ENCODE measurements at places on chromosomes 6 and 20.
A peak's percentile ranks its signal among the peaks of the same experiment; 100 is the strongest.

- peak; percentile 12 for DNase-seq
Measured at GRCh38 chr6:155333414-155333813, 19.1 kb upstream of the TFB1M start.

DNA sequence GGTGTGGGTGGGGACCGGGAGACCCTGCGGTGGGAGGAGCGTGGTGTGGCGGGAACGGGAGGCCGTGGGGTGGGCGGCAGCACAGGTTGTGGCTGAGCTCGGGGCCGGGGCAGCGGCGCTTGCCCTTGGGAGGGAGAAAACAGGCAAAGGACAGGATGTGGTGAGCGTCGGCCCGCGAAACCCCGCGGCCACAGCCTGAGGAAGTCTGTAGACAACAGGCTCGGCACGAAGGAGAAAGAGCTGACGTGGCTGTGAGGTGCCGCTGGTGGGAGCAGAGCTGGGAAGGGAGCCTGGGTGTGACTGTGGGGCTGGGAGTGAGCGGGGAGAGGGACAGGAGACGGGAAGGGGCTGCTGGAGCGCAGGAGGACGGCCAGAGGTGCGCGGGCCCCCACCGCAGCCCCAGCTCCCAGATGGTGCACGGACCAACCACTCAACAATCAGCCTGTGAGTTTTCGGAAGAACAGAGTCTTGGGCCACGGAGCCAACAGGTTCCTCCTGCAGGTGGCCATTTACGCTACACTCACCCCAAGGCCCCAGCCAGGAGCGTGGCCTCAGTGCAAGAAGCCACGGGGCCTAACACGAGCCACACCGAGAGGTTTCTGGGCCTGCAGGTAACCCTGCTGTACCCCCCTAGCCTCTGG, 202.8 kb downstream of the DLL1 start:
- DNase-seq = no peak

GRCh38 chr6:33490621-33491020, 36.2 kb downstream of the ZBTB9 start:
- DNase-seq = no peak

DNA sequence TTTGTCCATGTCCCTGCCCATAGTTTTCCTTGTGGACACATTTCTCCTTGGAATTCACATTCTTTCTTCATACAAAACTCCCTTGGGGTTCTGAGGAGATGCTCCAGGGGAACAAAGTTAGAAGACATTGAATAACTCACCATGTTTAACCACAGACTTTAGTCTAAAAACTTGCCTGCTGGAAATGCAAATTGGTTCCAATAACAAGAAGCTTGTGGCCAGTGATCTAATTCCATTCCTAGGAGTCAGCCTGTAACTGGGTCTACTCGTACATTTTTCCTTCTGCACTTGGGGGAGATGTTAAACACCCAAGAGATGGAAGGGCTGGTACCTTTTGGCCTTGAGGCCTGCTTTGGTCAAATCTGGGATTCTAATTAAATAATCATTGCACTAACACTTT, 60.2 kb downstream of the SCML4 start:
- peak; percentile 64 for DNase-seq

- DNase-seq = peak; percentile 71
Measured at GRCh38 chr6:147285087-147285855, 81.1 kb downstream of the STXBP5 start.

GRCh38 chr6:54805077-54805476, 41.5 kb upstream of the FAM83B start:
- DNase-seq = peak; percentile 72

GRCh38 chr6:52820198-52820597, 16.6 kb upstream of the GSTA1 start:
- DNase-seq = peak; percentile 58

DNA sequence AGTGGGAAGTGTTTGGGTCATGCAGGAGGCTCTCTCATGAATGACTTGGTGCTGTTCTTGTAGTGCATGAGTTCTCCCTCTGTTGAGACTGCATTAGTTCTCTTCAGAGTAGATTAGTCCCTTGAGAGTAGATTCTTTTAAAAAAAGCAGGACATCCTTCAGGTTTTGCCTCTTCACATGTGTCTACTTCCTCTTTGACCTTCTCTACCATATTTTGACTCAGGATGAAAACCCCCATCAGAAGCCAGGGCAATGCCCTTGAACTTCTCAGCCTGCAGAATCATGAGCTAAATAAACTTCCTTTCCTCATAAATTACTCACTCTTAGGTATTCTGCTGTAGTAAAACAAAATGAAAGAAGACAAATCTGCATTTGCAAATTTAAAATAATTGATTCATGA, 170.3 kb downstream of the CD109 start:
- no peak for DNase-seq

GRCh38 chr20:33552519-33552918, 62.6 kb downstream of the CBFA2T2 start:
- no peak for DNase-seq

GRCh38 chr20:5434116-5434515, 117.4 kb upstream of the PROKR2 start:
- no peak for DNase-seq

DNA sequence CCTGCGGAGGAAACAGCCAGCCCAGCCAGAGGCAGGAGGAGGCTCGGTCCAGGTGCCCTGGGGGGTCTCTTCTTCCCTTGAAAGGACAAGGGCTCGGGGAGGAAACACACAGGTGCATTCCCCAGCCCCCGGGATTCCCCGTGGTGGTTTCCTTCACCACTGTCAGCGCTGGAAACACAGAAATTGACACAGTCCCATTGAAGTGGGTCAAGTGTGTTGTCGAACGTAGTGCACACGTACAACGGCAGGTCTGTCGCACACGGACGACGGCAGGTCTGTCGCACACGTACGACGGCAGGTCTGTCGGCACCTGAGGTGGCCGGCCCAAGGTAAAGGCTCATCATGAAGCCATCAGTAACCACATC, 80.9 kb downstream of the DLL1 start:
- no peak for DNase-seq

- DNase-seq = peak; percentile 86
Measured at GRCh38 chr6:142300758-142301650, 803 bp upstream of the ADGRG6 start.

DNA sequence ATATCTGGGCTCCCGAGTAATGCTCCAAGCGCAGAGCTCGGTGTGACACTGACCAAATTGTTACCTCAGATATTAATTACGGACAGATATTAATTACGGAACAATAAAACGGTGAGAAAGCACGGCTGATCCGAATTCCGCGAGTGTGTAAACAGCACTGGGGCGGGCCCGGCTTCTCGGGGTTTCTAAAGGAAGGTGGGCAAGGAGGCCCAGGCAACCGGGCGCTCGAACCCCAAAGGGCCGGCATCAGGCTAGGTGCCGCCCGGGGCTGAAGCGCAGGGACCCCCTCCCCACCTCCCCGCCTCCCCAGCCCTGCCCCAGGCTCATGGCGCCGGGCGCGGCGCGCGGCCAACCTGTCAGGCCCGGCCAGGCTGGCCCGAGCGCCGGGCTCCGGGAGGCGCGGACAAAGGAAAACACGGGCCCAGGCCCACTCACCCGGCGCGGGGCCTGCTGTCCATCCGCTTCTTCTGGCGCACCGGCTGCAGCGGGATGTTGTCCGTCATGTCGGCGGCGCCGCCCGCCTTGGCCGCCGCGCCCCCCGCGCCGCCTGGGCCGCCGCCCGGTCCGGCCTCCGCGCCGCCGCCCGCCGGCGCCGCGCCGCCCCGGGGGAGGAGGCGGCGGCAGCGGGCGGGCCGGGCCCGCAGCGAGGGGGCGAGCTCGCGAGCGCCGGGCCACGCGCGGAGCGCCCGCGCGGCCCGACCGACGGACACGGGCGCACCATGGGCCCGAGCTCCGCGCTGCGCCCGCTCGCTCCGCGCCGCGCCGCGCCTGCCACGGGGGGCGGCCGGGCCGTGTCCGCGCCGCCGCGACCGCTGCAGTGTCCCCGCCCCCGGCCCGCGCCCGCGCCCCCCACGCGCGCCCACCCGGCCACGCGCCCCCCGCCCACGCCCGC, at the start of gene ATP9A:
TSS of gene ATP9A (minus strand) at position 524 of the 892 bp plus-strand sequence. CDS start at position 503, 21 bp downstream.
- peak; percentile 38 for DNase-seq

GRCh38 chr6:57469072-57469471, 151.6 kb downstream of the PRIM2 start:
- peak; percentile 17 for DNase-seq

DNA sequence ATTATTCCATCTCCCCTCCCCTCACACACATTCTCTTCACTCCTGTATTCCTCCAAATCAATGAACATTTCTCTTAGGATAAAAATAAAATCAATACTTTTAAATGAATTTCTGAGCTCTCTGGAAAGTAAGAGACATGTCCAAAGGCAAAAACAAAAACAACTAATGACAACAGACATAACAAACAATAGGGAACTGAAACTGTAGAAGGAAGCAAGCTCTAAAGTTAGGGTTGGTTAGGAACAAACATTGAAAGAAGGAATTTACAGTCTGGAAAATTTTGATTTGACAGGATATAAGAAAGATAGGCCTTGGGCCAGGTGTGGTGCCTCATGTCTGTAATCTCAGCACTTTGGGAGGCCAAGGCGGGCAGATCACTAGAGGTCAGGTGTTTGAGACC, 17.5 kb upstream of the MYCT1 start:
- DNase-seq = no peak

GRCh38 chr20:57434390-57434700, 43.1 kb downstream of the RBM38 start:
- no peak for DNase-seq

DNA sequence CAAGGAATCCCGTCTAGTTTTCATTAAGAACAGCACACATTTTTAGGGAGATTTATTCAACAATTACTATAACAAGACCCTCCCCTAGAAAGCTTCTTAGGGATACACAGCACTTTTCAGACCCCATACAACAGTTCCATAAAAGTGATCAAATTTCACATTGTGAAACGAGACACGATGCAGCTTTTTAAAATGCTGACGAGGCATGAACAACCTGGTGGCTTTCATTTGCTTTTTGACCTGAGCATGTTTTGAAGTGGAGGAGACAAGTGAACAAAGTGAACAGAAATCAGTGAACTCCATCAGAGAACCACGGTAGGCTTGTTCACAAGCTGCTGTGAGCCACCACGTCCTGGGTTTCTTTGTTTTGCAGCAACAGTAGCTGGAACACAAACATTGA, 112.2 kb downstream of the PCSK2 start:
- DNase-seq = no peak

DNA sequence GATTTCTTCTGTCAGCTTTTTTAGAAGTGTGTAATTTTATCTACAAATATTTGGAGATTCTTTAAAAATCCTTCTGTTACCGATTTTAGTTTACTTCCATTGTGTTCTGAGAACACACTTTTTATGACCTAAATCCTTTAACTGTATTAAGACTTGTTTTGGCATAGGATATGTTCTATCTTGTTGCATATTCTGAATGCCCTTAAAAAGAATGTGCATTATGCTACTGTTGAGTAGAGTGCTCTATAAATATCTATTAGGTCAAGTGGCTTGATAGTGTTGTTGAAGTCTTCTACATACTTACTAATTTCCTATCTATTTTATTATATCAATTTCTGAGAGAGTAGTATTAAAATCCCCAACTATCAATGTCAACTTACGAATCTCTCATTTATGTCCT, 502.2 kb downstream of the MAFB start:
- DNase-seq = no peak

DNA sequence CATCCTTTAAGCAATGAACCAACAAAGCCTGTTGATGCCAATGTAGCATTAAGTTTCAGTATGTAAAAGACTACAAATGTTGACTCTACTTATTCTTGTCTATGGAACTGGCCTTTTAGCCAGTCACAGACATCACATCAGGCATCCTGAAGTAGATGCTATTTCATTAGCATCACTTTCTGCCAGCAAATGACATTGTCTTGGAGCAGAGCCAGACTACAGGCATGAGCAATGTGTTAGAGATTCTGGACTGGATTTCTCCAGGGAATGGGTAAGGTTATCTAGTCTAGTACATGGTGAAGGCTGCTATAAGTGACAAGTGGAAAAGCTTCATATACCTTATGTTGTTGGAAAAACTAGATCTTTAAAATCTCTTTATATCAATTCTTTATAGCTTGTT, 142.9 kb downstream of the ADGRB3 start:
- peak; percentile 47 for DNase-seq

DNA sequence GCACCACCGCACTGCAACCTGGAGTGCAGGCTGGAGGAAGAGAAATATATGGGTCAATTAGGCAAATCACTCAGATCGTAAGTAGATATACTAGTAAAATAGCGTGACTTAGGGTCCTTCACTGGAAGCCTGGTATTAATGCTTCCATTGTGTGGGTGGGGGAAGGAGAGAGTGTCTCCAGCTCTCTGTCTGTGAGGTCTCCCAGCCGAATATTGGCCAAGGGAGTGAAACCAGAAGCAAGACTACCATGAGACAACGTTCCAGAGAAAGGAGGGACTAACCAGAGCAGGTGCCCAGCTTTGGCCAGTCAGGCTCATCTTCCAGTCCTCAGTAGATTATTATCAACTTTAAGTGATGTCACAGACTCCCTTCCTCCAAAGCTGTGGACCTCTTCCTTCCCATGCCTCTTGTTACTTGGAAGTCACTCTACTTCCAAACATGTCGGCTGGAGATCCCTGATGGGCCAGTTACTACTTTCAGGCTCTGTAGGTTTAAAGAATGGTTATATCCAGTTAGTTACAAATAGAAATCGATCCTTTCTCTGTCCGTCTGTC, 28.8 kb downstream of the MTHFD1L start:
- DNase-seq = no peak

DNA sequence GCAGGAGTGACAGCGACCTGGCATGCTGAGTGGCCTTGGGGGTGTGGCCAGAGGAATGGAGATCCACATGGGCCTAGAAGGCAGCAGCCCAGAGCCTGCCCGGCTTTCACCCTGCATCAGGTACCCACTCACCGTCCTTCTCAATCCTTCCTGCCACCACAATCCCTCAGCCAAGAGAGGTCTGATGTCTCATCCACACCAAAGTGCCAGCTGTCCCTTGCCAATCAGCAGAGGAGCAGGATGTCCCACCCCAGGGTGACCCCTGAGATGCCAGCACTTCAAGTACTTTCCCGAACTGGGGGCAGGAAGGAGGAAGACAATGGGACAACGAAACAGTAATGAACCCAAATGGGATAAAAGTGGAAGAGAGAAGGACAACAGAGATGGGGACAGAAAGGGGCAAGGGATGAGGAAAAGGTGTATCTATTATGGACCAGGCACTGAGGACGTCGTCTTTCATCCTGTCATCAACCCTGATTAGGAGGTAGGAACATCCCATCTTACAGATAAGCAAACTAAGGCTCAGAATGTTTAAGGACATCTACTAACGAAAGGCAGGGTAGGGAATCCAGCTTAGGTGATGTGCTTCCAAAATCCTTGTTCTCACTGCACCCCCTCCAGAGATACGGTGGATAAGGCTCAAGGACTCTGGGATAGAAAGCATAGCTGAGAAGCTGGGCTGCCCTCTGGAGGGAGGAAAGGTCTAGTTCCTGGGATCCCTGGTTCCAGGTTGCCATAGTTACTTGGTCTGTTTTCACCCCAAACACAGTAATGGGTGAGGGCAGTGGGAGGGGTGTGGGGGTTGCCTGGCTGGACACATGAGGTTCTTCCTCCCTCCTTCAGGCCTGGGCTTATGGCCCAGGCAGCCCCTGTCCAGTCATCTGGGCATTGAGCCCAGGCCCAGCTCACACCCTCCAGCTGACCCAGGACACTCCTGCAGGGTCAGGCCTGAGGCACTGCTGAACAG, 4.5 kb upstream of the TNXB start:
- peak; percentile 89 for DNase-seq

GRCh38 chr20:5670036-5670536, 80.1 kb upstream of the SHLD1 start:
- no peak for DNase-seq

All from iris pigment epithelial cell (primary cell).